K562 (cell line): ENCODE measurements at places on chromosomes 5 and 9. TPM values are rescaled to one million over a fixed set of nuclear protein-coding genes. Genes with fewer than 3 reads are reported as not detected.

GRCh38 chr5:141832131-141832530, 46.1 kb downstream of the PCDH1 start:
- no peak for DNase-seq

GRCh38 chr5:119453040-119453373, 710 bp downstream of the HSD17B4 start:
- DNase-seq: peak; percentile 12

KCNIP1 gene
- not detected in 2 replicates for total RNA-seq

- no peak for DNase-seq
These were observed 22.4 kb downstream of the LYRM7 start for GRCh38 chr5:131193106-131193505.

GFI1B gene
- total RNA-seq: 73.4 and 75.7 TPM in 2 replicates

DNA sequence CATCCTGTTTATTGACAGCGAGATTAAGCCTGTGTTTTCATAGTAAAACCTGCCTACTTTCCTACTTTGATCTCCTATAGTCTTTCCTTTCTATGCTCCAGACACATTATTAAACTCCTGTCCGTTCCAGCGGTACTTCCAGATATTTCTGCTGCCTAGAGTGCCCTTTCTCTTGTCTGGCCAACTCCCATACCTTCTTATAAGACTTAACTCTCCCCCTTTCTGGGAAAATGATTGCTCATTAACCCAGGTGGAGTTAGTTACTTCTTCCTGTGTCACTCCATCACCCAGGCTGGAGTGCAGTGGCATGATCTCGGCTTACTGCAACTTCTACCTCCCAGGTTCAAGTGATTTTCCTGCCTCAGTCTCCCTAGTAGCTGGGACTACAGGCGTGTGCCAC, 33.1 kb downstream of the KDM4C start:
- DNase-seq: no peak

DNA sequence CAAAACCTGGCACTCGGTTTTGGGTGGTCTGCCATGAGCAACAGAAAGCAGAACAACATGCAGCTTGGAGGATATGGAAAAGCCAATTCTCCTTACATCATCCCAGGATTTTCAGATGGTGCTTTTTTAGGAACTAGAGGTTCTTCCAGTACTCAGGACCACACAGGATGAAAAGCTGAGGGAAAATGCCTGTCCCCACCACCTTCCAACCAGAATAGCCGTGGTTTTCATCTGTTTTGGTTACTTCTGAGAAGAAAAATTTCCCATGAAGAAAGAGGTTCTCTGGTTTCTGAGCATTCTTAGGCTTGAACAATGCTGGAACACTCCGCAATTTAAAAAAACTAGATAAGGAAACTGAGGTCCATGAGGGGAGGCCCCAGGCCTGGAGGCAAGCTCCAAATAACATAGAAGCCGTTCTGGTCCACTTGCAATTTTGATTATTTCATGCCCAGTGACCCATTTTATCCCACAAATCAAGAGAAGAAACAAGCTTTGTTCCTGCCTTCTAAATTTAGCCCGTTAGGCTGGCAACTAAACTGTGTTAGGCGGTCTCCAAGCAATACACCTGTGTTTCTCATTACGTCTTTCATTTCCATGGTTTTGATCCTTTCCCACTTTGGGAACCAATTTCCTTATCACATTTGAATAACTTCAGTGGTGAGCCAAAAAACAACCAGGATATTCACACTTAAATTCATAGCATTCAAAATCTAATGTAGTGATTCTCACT, 79.2 kb upstream of the SPIN1 start:
- no peak for DNase-seq

DNA sequence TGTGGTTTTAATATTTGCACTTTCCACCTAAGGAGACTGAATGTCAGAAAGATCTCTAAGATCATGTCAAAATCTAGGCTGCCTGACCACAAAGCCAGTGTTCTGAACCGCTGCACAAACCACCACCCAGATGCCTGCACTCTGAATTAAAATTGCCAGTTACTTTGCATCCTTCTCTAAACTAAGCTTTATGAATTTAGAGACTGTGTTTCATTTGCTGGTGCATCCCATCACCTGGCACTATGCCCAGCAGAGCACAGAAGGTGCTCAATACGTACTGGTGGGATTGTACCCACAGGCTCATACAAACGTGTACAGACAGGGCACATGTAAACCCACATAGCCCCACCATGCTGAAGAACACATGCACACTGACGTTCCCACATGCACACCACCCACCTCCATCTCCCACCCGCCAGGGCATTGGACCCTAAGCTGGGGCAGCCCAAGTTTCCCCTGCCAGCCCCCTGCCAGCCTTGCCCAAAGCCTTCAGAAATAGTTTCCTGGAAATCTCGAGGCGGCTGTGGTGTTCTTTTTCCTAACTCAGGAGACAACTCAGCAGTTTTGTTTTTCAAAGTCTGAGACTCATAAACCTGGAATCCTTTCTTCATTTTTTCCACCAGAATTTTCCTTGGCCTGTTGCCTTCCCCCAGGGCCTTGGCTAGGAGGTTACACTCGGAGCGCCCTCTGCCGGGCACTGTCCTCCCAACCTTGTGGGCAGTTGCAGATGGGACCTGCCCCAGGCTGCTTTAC, 9.6 kb upstream of the TRAF1 start:
- DNase-seq: peak; percentile 92

IFNA21 gene
- total RNA-seq: not detected in 2 replicates

GRCh38 chr5:96196890-96197289, 235.2 kb upstream of the ELL2 start:
- DNase-seq: no peak

FOXD4L5 gene
- total RNA-seq: 0.09 and 0.16 TPM in 2 replicates

RNF208 gene
- 6.6 and 6.9 TPM in 2 replicates for total RNA-seq

LPAR1 gene
- total RNA-seq: 0.09 and 0.13 TPM in 2 replicates

NRARP gene
- 24.5 and 29.5 TPM in 2 replicates for total RNA-seq

- DNase-seq: no peak
These were observed 9.4 kb downstream of the OTULINL start for GRCh38 chr5:14590949-14591348.

DNA sequence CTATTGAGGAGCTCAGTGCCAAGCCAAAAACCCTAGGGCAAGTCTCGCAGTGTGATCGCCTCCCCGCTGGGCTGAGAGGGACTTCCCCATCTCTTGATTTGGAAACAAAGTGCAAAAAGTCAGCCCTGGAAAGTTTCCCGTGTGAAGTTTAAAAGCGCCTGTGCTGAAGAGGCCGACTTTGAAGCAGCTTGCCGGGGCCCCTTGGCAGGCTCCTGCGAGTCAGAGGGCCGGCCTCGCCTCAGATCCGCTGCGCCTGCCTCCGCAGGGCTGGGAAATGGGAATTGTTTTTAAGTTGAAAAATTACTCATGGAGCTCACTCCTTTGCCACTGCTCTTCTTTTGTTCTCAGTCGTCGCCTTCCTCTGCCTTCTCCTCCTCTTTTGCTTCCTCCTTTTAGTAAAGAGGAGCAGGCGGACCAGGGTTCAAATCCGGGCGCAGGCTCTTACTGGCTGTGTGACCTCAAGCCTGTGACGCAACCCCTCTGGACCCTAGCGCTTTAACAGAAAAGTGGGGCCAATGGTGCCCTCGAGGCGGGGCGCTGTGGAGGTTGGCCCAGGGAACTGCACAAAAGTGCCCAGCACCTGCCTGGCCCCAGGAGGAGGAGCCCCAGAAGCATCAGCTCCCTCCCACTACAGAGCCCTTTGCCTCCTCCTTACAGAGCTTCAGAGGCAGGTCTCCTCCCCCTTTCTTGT, 14.7 kb upstream of the LHX2 start:
- no peak for DNase-seq

DNA sequence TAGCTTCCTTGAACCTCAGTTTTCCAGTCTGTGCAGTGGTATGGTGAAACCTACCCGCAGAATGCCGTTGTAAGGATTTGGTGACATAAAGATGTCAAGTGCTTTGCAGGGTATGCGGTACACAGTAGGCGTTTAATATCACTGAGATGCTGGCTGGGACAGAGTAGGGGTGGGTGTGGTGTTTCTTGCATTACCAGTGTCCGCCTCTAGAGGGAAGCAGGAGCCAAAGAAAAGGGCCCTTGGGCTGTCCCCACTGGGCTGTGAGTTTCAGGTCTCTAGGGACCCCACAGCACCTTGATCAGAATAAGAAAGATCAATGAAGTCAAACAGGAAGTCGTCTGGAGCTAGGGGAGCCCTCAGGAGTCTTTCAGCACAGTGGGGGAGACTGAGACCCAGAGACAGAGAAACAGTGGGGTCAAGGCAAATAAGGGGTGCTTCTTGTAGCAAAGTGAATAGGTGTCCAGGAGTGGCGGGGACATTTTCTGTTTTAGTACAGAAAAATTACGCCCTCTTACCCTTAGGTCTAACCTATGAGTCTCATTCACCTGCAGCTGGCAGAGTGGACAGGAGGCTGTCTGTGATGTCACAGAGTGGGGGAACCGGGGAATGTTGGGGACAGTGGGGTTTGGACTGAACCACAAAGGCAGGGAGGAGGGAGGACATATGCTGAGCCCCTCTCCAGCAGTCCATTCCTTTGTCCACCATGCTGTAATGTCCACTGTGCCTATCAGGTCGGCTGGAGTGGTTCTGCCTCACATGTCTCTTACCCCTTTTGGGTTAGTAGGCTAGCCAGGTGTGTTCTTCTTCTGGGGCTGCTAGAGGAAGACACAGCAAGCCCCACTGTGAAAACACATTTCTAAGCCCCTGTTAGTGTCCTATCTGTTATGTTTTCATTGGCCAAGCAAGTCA, 4.7 kb upstream of the TEX53 start:
- DNase-seq: peak; percentile 77

DNA sequence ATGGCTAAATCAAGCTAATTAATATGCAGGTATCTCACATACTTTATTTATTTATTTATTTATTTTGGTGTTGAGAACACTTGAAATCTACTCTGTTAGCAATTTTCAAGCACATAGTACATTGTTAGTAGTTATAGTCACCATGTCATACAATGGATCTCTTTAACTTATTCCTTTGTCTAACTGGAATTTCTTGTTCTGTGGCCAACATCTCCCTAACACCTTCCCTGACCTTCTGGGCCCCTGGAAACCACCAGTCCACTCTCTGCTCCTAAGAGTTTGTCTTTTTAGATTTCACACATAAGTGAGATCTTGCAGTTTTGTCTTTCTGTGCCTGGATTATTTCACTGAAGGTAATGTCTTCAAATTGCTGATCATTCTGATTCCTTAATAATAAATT, 229.1 kb downstream of the SEMA5A start:
- DNase-seq: no peak

DNA sequence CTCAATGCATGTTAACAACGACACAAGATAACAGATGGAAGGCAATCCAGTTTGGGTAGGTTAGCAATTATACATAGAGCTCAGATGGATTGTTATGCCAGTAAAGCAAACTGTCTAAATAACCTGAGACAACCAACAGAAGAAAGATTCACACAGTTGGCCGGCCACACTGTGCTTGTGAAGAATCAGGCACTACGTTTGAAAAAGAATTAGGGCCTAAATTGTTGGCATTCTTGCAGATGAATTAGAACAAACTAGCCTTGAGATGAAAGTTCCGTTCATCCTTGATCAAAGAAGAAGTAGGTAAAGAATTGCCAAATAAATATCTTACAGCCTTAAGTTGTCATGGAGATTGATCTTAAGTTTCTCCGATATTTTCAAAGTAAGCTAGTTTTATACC, 210.6 kb downstream of the CDH18 start:
- DNase-seq: no peak

DNA sequence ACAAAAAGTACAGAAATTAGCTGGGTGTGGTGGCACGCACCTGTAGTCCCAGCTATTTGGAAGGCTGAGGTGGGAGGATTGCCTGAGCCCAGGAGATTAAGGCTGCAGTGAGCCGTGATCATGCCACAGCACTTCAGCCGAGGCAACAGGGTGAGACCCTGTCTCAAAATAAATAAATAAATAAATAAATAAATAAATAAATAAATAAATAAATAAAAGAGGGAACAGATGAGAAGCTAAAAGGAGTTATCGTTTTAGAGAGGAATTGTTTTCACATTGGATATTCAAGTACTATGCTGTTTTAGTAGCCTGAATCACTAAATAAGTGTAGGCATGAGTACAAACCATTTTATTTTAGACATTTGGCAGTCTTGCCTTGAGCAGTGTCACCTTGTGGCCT, 151.7 kb downstream of the UNC13B start:
- no peak for DNase-seq

CD74 gene
- total RNA-seq: 4.8 and 6.0 TPM in 2 replicates

GRCh38 chr5:138188626-138189025, 9.7 kb downstream of the KIF20A start:
- no peak for DNase-seq

DNA sequence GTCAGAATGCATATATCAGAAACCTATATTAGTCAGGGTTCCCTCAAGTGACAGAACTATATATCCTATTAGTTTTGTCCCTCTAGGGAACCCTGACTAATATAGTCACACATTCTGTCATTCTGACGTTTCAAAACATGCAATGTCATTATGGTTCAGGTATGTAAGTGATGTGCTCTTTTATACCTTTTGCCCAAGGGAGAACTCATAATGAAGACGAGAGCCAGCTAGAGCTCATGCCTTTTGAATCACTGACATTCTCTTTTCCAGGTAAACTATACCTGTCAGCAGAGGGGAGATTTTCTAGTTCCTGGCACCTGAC, 576.7 kb downstream of the LRRC70 start:
- DNase-seq: no peak

DNA sequence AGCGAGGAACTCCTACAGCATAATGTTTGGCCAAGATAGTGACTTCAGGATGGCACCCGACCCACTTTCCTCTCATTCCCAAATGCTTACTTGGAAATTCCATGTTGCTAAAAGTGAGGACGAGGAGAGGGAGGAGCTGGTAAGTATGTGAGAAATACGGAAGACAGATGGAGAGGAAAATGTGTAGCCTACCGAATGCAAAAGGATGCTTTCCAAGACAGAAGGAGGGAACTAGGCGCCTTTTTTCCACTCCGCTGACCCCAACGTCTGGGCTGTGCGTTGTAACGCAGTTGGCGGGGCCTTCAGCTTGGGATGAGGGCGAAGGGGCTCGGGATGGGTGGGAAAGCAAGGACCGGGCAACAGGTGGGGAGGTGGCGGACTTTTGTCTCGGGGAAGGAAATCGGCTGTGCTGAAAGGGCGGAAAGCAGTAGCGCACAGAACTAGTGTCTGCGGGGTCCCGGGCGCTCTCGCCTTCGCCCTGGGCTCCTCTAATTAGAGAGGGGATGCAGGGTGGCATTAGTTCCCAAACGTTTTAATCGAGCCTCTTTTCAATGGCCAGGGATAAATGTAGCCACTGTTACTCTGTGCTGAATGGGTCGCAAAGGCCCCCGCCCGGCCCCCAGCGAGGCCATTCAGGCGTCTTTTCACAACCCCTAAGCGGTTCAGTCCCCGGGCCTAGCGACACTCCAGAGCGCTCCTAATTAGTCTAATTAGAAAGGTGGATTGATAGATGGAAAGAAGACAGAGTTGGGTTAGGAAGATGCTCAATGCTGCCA, 12.6 kb downstream of the FOXD1 start:
- DNase-seq: no peak

SLC22A4 gene
- 7.6 and 9.6 TPM in 2 replicates for total RNA-seq

- DNase-seq: no peak
These were observed 28.0 kb upstream of the ADAM19 start for GRCh38 chr5:157603333-157604190.

DNA sequence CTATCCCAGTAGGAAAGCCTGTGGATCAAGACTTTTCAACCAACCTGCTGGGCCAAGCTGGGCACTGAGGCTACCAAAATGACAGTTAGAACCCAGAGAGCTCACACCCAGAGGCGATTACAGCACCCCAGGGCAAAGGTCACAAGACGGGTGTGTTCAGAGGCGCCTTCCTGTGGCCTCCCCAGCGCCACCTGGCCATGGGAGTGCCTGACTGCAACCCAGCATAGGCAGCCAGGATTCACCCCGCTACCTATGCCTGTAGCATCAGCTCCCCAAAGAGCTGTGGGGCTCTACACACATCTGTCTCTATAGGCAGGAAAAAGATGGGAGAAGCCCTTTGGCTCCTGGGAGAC, 33.5 kb downstream of the PDGFRB start:
- DNase-seq: peak; percentile 80
